ENCODE measurements at places on chromosomes 2 and 18. TPM values are rescaled to one million over a fixed set of nuclear protein-coding genes. Genes with fewer than 3 reads are reported as not detected.

GRCh38 chr18:76252880-76253279, 242.2 kb downstream of the ZNF516 start:
- H3K4me1 ChIP-seq = peaks cover 24% of the 10 kb centered on the region
- peaks cover 2% of the 10 kb centered on the region for H3K27me3 ChIP-seq
- no peak overlapping the region for H3K4me3 ChIP-seq
- no peak overlapping the region for H3K27ac ChIP-seq
- no peaks in the 10 kb centered on the region for H3K36me3 ChIP-seq
- no peak for DNase-seq

Gene SLC38A11
- total RNA-seq = 0.59 TPM

DNA sequence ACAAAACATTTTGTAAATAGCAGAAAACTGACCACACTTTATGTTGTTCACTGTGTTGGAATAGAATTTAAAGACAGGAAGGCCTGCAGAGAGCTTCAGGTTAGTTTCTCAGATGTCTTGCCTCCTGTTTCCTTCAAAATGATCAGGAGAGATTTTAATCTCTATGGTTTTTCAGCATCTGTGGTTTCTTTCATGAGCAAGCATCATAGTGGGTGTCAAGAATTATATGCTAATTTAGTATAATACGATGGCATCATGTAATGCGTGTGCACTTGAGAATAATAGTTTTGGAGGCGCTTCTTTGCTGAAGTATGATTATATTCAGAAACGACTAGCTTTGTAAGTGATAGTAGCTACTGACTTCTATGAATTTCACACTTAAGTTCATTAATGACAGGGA, 149.9 kb downstream of the PLCL1 start:
- H3K4me1 ChIP-seq = no peaks in the 10 kb centered on the region
- peaks cover 7% of the 10 kb centered on the region for H3K27me3 ChIP-seq
- no peak overlapping the region for H3K4me3 ChIP-seq
- no peaks in the 10 kb centered on the region for H3K36me3 ChIP-seq

DNA sequence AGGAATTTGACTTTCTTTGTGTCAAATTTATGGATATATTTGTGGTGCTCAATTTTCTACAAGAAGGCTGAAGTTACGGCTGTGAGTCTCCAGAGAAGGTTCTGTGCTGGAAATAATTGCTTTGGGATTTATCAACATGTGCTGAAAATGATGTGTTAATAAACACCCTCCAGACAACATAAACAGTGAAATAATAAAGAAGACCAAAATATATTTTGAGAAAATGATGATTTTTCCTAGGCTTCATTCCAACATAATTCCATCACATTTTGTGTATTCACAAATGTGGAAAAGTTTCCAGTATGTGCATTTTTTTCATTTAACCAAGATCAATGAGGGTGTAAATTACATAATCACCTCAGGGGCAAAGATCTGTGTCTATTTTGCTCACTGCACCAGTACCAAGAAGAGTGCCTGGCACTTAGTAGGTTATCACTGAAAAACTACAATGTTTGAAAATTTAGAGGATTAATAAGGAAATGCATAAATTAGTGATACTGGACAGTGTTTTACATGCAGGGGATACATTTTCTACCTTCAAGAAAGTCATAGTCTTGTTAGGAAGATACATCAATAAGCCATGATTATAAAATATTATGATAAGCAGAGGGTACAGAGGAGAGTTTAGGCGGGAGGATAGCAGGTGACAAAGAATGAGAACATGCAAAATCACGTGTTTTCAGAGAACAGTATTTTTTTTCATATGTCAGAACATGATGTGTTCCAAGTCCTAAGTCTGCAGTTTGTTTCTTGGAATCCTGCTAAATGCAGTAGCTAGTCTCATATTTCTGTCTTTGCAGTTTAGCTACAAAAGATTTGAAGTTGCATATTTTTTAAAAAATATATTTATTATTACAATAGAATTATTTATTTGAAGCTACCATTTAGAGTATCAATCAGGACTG, 127.6 kb upstream of the DLGAP1 start:
- no peak for DNase-seq
- no peaks in the 10 kb centered on the region for H3K27me3 ChIP-seq
- no peak overlapping the region for H3K27ac ChIP-seq
- H3K4me3 ChIP-seq = no peak overlapping the region

GRCh38 chr2:95053543-95053942, 28.0 kb downstream of the MAL start:
- no peaks in the 10 kb centered on the region for H3K4me1 ChIP-seq
- no peak overlapping the region for H3K4me3 ChIP-seq
- no peak overlapping the region for H3K27ac ChIP-seq
- no peaks in the 10 kb centered on the region for H3K36me3 ChIP-seq
- no peak for DNase-seq

GRCh38 chr2:232882505-232883115, 12.5 kb downstream of the SNORC start:
- peaks cover 3% of the 10 kb centered on the region for H3K27me3 ChIP-seq
- DNase-seq = no peak
- no peak overlapping the region for H3K27ac ChIP-seq
- no peak overlapping the region for H3K4me3 ChIP-seq
- H3K36me3 ChIP-seq = no peaks in the 10 kb centered on the region

Gene GALNT5
- 1.3 TPM for total RNA-seq

Gene SULT1C3
- total RNA-seq = not detected

Gene GPR75
- 3.7 TPM for total RNA-seq

- no peaks in the 10 kb centered on the region for H3K36me3 ChIP-seq
- no peaks in the 10 kb centered on the region for H3K27me3 ChIP-seq
- H3K4me1 ChIP-seq = peaks cover 21% of the 10 kb centered on the region
- no peak overlapping the region for H3K4me3 ChIP-seq
These were observed 97.2 kb upstream of the TMEM18 start for GRCh38 chr2:774436-774835.

DNA sequence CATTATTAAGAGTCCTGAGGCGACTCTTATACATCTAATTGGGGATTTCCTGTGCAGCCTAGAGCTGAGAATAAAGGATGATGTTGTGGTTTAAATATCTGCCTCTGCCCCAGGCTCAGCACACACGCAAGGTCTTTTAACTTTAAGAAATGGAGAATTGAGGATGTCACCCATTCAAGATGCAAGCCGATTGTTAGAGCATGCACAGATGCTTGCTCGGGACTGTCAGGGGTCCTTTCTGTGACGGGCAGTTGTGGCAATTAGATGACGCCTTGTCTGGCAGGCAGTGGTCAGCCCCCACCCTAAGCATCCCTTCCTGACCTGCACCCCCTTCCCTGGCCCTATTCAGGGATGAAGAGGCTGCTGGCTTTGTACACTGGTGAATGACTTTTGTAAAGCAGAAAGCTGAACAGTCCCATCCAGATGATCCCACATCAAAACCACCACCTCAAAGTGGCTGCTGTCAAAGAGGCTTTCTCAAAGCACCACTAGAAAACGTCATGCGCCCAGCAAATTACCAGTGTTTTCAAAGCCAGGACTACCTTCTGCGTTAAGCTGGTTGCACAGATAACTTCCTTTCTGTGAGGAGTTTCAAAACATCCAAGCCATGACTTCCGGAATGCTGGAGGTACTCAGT, 23.7 kb downstream of the FAM178B start:
- H3K4me1 ChIP-seq = peaks cover 1% of the 10 kb centered on the region
- DNase-seq = no peak
- H3K4me3 ChIP-seq = no peak overlapping the region
- H3K27me3 ChIP-seq = no peaks in the 10 kb centered on the region

DNA sequence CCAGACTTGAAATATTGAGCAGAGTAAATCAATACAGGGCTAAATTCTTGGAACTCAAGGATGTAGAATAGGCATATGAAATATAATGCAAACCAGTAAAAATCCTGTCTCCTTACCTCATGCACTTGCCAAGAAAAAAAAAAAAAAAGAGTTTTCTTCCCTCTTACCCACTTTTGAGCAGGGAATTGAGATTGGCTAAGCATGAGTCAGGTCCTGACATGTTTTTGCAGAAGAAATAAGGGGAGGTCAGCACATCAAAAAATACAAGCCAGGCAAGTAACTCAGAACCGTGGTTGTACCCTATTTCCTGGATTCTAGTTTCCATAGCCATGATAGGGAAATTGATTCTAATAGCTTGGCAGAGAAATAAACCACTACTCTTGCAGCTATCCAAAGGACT, 1526.7 kb downstream of the LRP1B start:
- DNase-seq = no peak
- no peaks in the 10 kb centered on the region for H3K36me3 ChIP-seq
- no peaks in the 10 kb centered on the region for H3K4me1 ChIP-seq

Gene CNDP1
- total RNA-seq = 0.75 TPM

GRCh38 chr18:6546229-6546628, 131.5 kb upstream of the L3MBTL4 start:
- no peaks in the 10 kb centered on the region for H3K27me3 ChIP-seq
- peaks cover 25% of the 10 kb centered on the region for H3K4me1 ChIP-seq
- H3K36me3 ChIP-seq = peaks cover 22% of the 10 kb centered on the region
- DNase-seq = no peak
- no peak overlapping the region for H3K4me3 ChIP-seq

DNA sequence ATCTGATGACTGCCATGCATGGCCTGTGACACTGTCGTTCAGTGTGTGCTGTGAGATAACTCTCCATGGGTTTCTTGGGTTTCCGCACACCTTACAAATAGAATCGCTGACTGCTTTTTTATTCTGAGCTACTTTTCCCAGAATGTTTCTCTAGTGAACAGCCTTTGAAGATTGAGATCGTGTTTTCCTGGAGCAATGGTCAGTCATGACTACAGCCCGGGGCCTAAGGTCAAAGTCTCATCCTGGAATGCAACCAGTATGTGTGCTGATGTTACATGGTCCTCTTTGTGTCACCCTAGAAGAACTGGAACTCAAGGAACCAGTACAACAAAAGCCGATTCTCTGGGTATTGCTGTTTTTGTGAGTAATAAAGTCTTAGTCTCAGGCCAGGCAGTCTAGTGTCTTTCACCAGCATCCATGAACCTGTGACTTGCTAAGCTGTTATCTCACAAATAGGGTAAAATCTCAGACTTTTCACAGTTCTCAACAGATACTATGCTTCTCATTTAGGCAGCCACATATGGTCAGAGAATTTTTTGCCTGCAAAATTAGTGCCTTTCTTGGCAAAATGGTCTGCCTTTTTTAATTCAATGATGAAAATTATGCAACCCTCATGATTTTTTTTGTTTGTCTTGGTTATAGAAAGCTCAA, 124.9 kb upstream of the PIEZO2 start:
- no peak overlapping the region for H3K27ac ChIP-seq
- no peaks in the 10 kb centered on the region for H3K36me3 ChIP-seq
- no peaks in the 10 kb centered on the region for H3K27me3 ChIP-seq

DNA sequence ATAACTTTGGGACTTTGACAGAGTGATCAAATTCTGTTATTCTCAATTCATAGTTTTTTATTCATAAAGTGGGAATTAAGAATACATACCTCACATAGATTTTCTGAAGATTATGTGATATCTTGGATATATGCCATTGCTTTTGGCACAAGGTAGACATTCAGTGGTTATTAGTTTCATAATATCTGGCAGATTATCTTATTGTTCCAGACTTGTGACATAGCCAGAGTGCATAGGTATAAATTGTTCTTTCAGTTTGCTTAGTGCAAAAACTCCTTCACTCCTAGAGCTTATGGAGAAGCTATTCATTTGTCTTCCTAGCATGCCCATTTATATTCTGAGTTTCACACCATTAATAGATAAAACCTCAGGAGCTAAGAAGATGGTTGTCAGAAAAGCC, 222.0 kb downstream of the KCNE4 start:
- no peaks in the 10 kb centered on the region for H3K27me3 ChIP-seq
- peaks cover 11% of the 10 kb centered on the region for H3K4me1 ChIP-seq
- H3K27ac ChIP-seq = no peak overlapping the region
- no peak overlapping the region for H3K4me3 ChIP-seq
- DNase-seq = no peak
- peaks cover 3% of the 10 kb centered on the region for H3K36me3 ChIP-seq

Gene ASTL
- total RNA-seq = 0.60 TPM

DNA sequence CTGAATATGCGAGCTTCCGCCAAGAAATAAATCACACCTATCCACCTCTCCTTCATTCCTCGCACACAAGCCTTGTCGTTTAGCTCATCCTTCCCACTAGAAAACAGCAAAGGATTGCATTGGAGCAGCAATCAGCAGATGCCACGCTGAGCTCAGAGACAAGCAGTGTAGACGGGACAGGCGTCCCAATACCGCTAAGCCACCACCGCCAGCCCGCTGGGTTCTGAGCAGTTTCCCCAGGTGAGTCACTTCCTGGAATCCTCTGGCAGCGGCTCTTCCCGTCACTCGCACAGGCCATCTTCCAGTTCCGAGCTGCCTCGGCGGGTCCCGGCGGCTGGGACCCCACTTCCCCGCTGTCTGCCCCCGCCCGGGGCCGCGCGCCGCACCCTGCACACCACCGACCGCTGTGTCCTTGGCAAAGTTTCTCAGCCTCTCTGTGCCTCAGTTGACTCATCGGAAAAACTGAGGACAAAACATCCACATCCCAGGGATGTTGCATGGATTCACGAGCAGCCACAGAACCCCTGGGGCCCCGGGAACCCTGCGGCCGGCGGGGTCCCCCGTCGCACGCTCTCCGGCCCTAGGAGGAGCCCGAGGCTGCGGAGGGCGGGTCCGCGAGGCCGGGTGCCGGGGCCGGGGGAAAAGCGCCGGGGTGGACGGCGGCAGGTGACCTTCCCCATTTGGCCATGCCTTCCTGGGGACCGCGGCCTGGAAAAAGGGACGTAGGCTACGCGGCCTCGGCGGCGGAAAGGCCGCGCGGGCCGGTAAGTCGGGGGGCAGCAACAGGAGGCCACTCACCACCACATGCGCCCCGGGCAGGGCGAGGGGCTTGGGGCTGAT, 573 bp downstream of the KDSR start:
- no peaks in the 10 kb centered on the region for H3K27me3 ChIP-seq
- H3K27ac ChIP-seq = peak overlapping the region; percentile 93
- peaks cover 23% of the 10 kb centered on the region for H3K4me1 ChIP-seq
- H3K4me3 ChIP-seq = peak overlapping the region; percentile 93

GRCh38 chr2:1546023-1546591, 132.8 kb downstream of the TPO start:
- no peak overlapping the region for H3K27ac ChIP-seq
- H3K36me3 ChIP-seq = no peaks in the 10 kb centered on the region
- H3K27me3 ChIP-seq = peaks cover 34% of the 10 kb centered on the region

- no peaks in the 10 kb centered on the region for H3K4me1 ChIP-seq
- H3K27ac ChIP-seq = no peak overlapping the region
- no peak for DNase-seq
- no peaks in the 10 kb centered on the region for H3K36me3 ChIP-seq
- H3K27me3 ChIP-seq = peaks cover 26% of the 10 kb centered on the region
These were observed 34.8 kb downstream of the SEMA4F start for GRCh38 chr2:74688881-74689280.

GRCh38 chr2:240501531-240501991, 56.2 kb downstream of the ANKMY1 start:
- H3K27me3 ChIP-seq = no peaks in the 10 kb centered on the region
- H3K4me1 ChIP-seq = no peaks in the 10 kb centered on the region
- no peak for DNase-seq
- peaks cover 4% of the 10 kb centered on the region for H3K36me3 ChIP-seq
- H3K27ac ChIP-seq = no peak overlapping the region
- H3K4me3 ChIP-seq = no peak overlapping the region
